IPS DF 6.9 (cell line): ENCODE measurements at places on chromosomes 1 and 21.

DNA sequence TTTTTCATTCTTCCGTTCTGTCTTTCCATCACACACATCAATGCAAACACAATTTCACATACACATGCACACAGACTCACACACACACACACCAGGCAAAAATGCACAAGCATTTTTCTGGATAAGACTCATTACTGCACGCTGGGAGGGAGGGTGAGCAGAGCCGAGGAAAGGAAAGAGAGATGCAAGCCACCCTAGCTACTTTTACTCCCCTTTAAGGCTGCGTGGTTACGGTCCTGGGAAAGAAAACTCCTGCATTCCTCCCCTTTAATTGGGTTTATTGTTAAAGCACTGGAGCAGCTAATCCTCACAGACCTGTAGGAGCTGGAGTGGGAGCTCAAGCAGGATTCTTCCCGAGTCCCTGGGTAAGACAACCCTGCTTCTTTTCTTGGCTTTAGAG is at the start of gene CAMK1G:
Gene CAMK1G (plus strand): TSS at position 307 of the 400 bp plus-strand sequence. CDS start 11,270 bp downstream, outside the sequence.
- no peak for DNase-seq

DNA sequence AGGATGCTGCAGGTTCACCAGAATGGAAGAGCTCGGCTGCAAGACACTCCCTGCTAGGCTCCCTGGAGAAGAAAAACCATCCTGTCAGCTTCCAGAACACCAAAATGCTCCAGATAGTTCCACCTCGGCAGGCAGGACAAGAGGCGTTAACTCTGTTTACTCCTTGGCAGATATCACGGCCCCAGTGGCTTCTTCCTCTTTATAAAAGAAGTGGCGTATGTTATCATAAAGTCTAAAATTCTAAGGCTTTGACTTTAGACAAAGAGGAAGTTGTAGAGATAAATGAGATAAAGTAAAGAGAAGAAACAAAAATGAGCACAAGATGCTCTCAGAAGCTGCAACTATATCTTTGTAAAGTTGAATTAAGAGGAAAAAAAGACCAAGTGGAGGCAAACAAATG is 24.3 kb upstream of the MTF1 start:
- no peak for DNase-seq

GRCh38 chr1:245000872-245001188 is 136.5 kb upstream of the HNRNPU start:
- no peak for DNase-seq

GRCh38 chr1:24992124-24992760 is 62.2 kb upstream of the RUNX3 start:
- no peak for DNase-seq

DNA sequence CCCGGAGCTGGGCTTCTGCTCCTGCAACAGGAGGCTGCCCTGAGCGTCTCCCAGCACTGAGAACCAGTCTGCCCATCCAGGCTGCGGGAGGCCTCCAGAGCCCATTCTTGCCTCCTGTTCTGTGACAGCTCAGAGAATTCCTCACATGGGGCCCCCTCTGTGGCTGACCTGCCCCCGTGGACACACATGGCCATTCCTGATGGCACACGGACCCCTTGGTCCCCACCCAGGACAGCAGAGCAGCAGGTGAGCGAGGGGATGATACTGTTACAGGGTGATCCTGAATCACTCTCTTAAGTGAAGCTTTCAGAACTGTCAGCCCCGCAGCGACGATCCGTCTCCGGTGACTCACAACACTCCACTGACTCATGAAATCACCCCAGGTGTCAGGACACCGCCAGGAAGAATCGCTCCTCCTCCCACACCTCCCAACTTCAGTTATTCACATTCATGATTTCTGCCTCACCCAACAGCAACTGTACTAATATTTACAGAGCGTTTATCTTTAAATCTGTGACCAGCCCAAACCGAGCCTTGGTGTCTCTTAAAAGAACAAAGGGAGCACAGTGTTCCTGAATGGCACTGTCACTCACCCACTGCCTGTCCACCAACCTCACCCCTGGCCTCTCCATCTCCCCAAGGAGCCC is 22.5 kb downstream of the CHD5 start:
- DNase-seq: no peak

DNA sequence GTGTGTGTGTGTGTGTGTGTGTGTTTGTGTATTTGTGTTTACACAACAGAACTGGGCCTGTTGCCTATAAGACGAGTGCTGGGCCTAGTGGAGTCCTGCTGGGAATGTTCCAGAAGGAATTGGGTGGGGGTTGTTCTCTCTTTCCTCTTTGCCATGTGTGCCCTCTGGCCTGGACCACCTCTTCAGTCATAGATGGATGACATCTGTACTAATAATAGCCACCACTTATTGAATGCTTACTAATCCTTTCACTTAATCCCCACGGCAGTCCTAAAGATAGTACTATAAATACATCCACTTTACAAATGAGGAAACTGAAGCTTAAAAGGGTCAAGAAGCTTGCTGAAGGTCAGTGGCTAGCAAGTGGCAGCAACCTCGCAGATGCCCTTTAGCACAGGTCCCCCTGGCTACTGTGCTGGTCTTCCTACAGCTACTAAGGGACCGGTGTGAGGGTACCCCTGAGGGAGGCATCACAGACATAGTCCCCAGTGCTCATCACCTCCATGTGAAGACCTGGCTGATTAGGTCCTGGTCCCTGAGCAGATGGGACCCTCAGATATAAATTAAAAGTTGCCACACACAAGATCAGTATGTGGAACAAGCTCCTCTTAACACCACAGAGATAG is 55.2 kb upstream of the KIF1B start:
- DNase-seq: no peak

GRCh38 chr1:243735457-243735856 is 114.6 kb downstream of the AKT3 start:
- DNase-seq: no peak

GRCh38 chr1:75841421-75841820 is 44.7 kb downstream of the MSH4 start:
- no peak for DNase-seq

DNA sequence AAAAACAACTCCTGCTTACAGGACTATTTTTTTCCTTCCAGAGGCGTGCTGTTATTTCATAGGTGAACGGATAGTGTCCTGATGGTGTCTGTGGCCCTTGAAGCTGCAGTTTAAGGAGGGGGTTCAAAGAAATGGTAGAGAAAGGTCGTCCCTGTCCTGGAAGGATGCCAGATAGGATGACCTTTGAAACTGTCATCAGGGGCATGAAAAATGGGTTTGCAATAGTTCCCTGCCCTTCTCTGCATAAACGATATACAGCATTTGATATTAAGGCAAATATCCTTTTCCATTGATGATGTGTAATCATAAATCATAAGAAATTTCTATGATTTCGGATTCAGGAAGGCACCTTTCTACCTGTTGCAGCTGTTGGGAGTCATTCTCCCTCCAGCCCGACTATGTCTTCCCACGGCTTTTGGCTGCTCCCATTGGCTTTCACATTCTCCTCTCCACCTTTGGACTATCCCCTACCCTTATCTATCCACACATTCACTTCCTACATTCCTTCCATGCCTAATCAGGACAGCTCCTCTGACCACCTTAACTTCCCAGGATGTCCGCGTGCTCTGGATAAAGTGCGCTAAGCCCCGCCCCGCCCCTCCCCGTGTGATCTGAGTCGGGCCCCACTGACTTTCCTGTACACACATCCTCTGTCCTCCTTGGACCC is 209.8 kb downstream of the DISC1 start:
- no peak for DNase-seq
